Esophagus squamous epithelium (tissue), 5 donors: ENCODE measurements at places on chromosomes 2 and 18. TPM values are rescaled to one million over a fixed set of nuclear protein-coding genes. Genes with fewer than 3 reads are reported as not detected.

GRCh38 chr18:35982409-35983114 is 10.1 kb downstream of the RMP24 start:
- H3K4me3 ChIP-seq = no peak overlapping the region
- H3K27ac ChIP-seq = no peak overlapping the region
- H3K4me1 ChIP-seq = no peaks in the 10 kb centered on the region
- DNase-seq = no peak
- peaks cover 8% of the 10 kb centered on the region for H3K36me3 ChIP-seq
- no peaks in the 10 kb centered on the region for H3K27me3 ChIP-seq

The C2orf49 gene
- total RNA-seq = 13.0 TPM

The REG3A gene
- total RNA-seq = not detected

The TRABD2A gene
- 0.76 TPM for total RNA-seq

The FAM110C gene
- 59.1 TPM for total RNA-seq

The VPS4B gene
- total RNA-seq = 81.0 TPM

The ANKRD29 gene
- total RNA-seq = 8.3 TPM

- peaks cover 42% of the 10 kb centered on the region for H3K27me3 ChIP-seq
- no peak overlapping the region for H3K4me3 ChIP-seq
- no peaks in the 10 kb centered on the region for H3K36me3 ChIP-seq
- no peak for DNase-seq
These were observed 56.9 kb downstream of the DPYSL5 start for GRCh38 chr2:26904839-26905238.

DNA sequence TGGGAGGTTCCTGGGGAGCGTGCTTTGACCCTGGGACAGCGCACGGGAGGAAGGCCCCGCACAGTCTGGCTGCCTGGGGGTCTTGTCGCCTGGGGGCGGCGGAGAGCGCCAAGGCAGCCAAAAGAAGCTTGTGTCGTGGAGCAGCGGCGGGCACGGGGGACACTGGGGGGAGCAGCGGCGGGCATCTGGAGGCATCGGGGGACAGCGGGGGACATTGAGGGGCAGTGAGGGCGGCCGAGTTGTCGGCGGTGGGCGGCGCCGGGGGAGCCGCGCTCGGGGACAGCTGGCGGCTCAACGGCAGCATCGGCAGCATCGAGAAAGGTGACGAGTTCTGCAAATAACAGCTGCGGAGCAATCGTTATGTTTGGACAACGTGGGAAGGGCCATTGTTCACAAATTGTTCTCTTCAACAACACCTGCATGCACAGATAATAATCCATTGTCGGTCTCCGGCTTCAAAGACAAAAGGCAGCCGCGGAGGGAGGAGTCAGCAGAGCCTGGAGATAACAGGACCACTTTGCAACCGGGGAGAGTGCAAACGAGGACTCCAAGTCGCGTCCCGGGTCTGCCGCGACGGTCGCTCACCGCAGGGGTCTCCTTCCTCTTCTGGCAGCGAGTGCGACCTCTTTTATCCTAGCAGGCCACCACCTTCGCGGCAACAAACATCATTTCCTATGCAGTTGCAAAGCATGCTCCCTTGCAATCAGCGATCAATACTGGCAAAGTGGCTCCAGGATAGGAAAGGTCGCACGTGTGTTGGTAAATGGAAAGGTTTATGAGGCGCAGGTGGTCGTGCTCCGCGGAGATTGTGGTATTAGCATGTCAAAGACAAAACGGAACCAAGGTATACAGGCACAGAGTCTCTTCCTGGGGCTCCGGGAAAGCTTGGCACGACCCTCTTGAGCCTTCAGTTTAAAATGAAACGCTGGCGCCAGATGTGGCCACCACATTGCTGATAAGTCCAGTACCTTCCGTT is 132.3 kb upstream of the DLX2 start:
- H3K27ac ChIP-seq = peak overlapping the region; percentile 23
- no peaks in the 10 kb centered on the region for H3K36me3 ChIP-seq
- peaks cover 54% of the 10 kb centered on the region for H3K4me1 ChIP-seq
- DNase-seq = no peak

The GPR45 gene
- not detected for total RNA-seq

- H3K4me1 ChIP-seq = peaks cover 28% of the 10 kb centered on the region
- DNase-seq = no peak
- H3K27me3 ChIP-seq = no peaks in the 10 kb centered on the region
- no peak overlapping the region for H3K4me3 ChIP-seq
These were observed 12.6 kb downstream of the GPD2 start for GRCh38 chr2:156448766-156449165.

- peaks cover 79% of the 10 kb centered on the region for H3K4me1 ChIP-seq
- no peaks in the 10 kb centered on the region for H3K27me3 ChIP-seq
- DNase-seq = no peak
- H3K36me3 ChIP-seq = no peaks in the 10 kb centered on the region
- H3K27ac ChIP-seq = peak overlapping the region; percentile 24
These were observed 244.8 kb downstream of the IKZF2 start for GRCh38 chr2:212906620-212907019.

The CHRNG gene
- not detected for total RNA-seq

The NCL gene
- total RNA-seq = 104 TPM

GRCh38 chr2:118227698-118228508 is 139.6 kb downstream of the INSIG2 start:
- no peak overlapping the region for H3K27ac ChIP-seq
- peaks cover 9% of the 10 kb centered on the region for H3K4me1 ChIP-seq
- peaks cover 31% of the 10 kb centered on the region for H3K27me3 ChIP-seq
- no peak for DNase-seq
- H3K36me3 ChIP-seq = no peaks in the 10 kb centered on the region
- H3K4me3 ChIP-seq = no peak overlapping the region

The CDH7 gene
- total RNA-seq = not detected

GRCh38 chr2:40123326-40123725 is 328.6 kb downstream of the SLC8A1 start:
- H3K27me3 ChIP-seq = no peaks in the 10 kb centered on the region
- H3K36me3 ChIP-seq = no peaks in the 10 kb centered on the region
- no peak overlapping the region for H3K4me3 ChIP-seq
- DNase-seq = no peak

The BCL2 gene
- total RNA-seq = 17.4 TPM

GRCh38 chr2:79782576-79783452 is 270.0 kb downstream of the CTNNA2 start:
- no peaks in the 10 kb centered on the region for H3K4me1 ChIP-seq
- H3K36me3 ChIP-seq = no peaks in the 10 kb centered on the region

- no peak overlapping the region for H3K4me3 ChIP-seq
- no peaks in the 10 kb centered on the region for H3K36me3 ChIP-seq
- no peaks in the 10 kb centered on the region for H3K4me1 ChIP-seq
- H3K27ac ChIP-seq = no peak overlapping the region
- H3K27me3 ChIP-seq = no peaks in the 10 kb centered on the region
These were observed 291.3 kb upstream of the FBXO11 start for GRCh38 chr2:48197618-48198017.

The LMAN1 gene
- total RNA-seq = 71.2 TPM

DNA sequence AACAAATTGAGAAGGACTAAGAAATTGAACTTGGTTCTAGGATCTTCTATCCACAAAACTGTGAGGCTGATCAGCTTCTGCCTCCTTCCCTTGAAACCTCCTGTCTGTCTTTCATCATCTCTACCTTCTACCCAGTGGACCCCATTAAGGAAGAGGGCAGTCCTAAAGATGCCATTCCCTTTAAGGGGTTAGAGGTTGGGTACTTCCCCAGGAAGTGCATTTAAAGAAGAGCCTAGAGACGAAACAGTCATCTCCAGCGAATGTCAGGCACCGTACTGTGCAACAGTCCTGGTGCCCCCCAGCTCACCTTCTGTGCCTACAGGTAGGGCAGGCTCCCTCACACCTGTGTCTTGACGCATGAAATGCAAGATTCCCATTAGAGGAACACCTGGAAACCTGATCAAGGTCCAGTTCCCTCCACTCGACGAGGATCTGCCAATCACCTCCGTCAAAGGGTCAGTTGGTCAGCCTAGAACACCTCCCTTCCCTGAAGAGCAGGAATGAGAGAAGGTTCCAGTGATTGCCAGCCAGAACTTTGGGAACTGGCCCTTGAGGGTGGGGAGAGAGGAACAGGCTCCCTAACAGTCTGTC is 20.9 kb downstream of the LOXHD1 start:
- H3K4me3 ChIP-seq = no peak overlapping the region
- no peaks in the 10 kb centered on the region for H3K4me1 ChIP-seq
- no peaks in the 10 kb centered on the region for H3K36me3 ChIP-seq

DNA sequence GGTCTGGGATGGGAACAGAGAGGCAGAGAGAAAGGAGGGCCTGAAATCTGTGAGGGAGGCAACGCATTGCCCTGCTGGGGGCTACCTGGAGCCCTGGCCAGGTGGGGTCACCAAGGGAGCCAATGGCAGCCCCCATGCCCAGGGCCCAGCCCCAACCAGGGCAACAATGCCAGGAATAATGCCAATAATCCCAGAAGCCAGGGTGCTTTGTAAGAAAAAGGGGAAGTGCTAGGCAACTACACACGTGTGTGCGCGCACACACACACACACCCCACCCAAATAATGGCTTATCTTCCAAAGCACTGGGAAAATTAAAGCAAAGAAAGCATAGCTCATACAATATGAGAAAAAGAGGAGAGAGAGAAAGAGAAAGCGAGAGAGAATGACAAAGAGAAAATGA is 7.0 kb upstream of the CLEC4F start:
- no peak overlapping the region for H3K27ac ChIP-seq
- DNase-seq = no peak
- no peaks in the 10 kb centered on the region for H3K36me3 ChIP-seq
- no peaks in the 10 kb centered on the region for H3K27me3 ChIP-seq

GRCh38 chr18:45222180-45222579 is 393.1 kb upstream of the SLC14A2 start:
- no peak for DNase-seq
- H3K27me3 ChIP-seq = no peaks in the 10 kb centered on the region
- H3K4me3 ChIP-seq = no peak overlapping the region
- no peak overlapping the region for H3K27ac ChIP-seq
- H3K36me3 ChIP-seq = no peaks in the 10 kb centered on the region

DNA sequence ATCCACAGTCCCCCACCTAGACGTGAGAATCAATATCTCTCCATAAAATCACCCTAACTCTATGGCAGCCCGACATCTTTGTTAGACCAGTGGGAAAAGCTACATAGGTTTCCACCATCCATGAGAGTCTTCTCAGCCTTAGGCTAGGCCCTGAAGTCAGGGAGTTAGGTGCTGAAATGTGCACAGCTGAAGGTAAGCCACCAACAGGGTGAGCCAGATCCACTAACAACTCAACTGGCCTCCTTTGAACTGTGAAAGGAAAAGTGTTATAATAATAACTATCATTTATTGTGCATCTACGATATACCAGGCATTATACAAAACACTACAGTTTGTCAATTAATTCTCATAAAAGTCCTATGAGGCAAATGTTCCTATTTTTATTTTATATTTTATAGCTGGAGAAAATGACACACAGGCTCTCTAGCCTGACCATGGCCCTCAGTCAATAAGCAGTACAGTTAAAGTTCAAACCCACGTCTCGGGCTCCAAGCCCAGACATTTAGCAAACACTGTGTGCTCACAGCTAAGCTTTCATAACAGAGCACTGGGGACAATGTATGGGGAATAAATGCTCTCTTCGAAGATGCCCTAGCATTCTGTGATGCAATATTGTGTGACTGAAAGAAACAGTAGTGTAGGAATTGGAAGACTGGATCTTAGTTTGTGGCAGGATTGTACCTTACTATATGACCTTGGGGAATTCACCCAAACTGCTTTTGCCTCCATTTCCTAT is 11.2 kb upstream of the CYP27C1 start:
- H3K36me3 ChIP-seq = no peaks in the 10 kb centered on the region
- no peak overlapping the region for H3K4me3 ChIP-seq
- peaks cover 10% of the 10 kb centered on the region for H3K4me1 ChIP-seq

The POTEI gene
- total RNA-seq = not detected

- H3K4me1 ChIP-seq = peaks cover 59% of the 10 kb centered on the region
- peak overlapping the region; percentile 89 for H3K4me3 ChIP-seq
- no peaks in the 10 kb centered on the region for H3K27me3 ChIP-seq
- no peak for DNase-seq
- peak overlapping the region; percentile 91 for H3K27ac ChIP-seq
These were observed 1.4 kb downstream of the ITPRID2 start for GRCh38 chr2:181892799-181893435.

The RUFY4 gene
- not detected for total RNA-seq

The LTBP1 gene
- total RNA-seq = 69.4 TPM

DNA sequence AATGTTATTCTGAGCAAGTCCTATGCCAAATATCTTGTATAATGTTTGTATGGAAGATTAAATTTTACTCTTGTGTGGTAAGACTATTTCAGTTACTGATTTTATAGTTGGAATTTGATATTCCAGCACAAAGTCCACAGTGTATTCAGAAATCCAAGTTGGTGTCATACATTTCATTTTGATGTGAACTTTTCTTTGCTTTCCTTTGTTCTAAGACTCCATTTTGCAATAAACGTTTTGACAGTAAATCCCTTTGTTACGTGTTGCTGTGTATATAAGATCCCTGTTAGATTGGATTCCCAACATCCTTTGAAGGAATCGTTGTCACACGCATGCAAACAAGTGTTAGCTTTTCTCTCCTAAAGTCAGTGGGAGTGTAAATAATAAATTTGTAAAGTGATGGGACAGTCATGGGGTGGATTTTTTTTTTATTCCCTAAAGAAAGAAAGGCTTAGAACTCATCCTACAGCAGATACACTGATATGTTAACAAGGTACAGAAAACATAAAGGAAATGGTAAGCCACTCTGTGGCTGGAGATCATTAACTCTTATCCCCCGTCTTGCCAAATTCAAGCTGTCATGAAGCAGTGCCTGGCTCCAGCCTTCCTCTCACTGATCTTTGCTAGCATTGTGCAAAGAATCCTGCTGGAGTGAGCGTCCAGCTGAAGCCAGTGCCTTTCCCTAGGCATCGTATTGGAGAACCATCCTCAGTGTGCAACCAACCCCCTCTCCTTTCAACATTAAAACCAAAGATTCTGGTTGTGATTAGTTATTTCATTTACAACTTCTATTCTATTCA is 127.6 kb upstream of the CDCA7 start:
- no peak for DNase-seq
- no peak overlapping the region for H3K27ac ChIP-seq
- H3K4me3 ChIP-seq = no peak overlapping the region
- H3K36me3 ChIP-seq = no peaks in the 10 kb centered on the region

DNA sequence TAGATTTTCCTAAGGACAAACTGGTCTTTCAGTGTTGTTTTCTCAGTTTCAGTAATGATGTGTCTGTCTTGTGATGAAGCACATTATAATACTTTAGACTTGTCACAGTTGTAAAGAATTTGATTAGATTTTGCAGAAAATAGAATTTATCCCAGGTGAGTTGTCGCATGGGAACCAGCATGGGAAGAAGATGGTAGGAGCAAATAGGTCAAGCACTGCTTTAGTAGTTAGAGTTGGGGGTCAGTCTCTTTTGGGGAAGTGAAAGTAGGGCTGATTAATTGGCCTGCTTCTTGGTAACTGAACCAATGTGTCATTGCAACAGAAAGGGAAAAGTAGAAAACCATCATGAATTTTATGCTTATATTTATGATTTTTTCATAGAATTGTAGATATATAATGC is 153.2 kb upstream of the MYO3B start:
- no peaks in the 10 kb centered on the region for H3K4me1 ChIP-seq
- H3K4me3 ChIP-seq = no peak overlapping the region
- no peak overlapping the region for H3K27ac ChIP-seq
- no peaks in the 10 kb centered on the region for H3K36me3 ChIP-seq
- H3K27me3 ChIP-seq = no peaks in the 10 kb centered on the region
